Stimulated activated CD4-positive, alpha-beta T cell treated with anti-CD3 and anti-CD28 coated beads, Interleukin-12 subunit alpha, Interleukin-12 subunit beta, amount 100 ng/mL, for 4 hours (primary cell): ENCODE measurements at places on chromosomes 7 and 10.

- DNase-seq, result no peak
These were observed 957 bp upstream of the ANKRD2 start for GRCh38 chr10:97571622-97572021.

- DNase-seq, result no peak
These were observed 33.3 kb downstream of the DNAJB12 start for GRCh38 chr10:72321248-72322029.

DNA sequence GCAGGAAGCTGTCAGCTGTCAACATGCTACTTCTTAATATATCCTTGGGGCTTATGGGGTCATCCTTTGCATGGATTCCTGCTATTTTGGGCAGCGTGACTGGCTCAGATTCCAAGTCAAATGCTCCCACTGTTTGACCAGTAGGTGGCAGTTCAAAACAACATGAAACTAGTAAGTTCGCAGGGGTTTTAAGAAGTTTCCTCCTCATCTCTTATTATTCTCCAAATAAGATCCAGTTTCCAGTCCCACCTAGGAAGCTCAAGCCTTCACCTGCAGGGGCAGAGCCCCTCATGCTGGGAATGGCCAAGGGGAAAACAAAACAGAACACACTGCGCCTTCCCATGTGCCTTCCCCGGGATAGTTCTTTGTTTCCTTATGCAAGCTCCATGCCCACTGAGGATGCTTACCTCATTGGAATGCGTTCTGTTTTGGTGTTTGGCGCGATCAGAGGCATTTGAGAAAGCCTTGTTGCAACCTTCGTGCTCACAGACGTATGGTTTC lies 259.8 kb downstream of the GLI3 start:
- DNase-seq, result no peak

GRCh38 chr10:73591935-73592699 lies 975 bp upstream of the USP54 start:
- DNase-seq, result no peak

DNA sequence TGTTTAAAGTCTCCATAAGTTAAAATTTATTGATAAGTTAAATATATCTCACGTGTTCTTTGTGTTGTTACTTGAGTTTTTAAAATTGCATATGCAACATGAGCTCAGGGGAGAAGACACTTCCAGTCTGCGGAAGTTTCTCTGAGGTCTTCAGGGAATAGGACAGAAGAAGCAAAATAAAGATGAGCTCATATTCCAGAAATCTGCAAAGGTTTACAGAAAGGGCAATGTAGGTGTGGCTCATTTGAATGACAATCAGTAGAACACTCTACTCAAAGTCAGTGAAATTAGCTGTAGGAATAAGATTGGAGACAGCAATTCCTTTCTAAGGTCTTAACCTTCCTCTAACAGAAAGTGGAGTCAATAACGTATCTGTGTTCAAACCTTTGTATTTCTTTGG lies 53.7 kb downstream of the CACNA2D1 start:
- no peak for DNase-seq

- DNase-seq, result no peak
These were observed 3.5 kb upstream of the FRAT2 start for GRCh38 chr10:97338041-97338440.

DNA sequence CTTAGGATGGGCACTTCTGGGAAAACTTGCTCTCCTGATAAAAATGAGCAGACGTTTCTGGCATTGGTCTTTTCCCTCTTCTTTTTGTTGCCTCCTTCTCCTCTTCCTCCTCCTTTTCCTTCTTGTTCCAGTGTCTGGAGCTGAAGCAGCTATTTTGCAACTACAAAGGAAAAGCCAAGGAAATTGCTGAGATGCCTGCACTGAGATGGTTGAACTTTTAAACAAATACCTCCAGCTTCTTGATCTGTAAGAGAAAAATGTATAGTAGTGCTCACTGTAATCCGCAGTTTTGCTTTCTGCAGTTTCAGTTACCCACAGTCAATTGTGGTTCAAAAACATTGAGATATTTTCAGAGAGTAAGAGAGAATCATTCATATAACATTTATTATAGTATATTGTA lies 7.5 kb upstream of the SND1 start:
- DNase-seq, result no peak

DNA sequence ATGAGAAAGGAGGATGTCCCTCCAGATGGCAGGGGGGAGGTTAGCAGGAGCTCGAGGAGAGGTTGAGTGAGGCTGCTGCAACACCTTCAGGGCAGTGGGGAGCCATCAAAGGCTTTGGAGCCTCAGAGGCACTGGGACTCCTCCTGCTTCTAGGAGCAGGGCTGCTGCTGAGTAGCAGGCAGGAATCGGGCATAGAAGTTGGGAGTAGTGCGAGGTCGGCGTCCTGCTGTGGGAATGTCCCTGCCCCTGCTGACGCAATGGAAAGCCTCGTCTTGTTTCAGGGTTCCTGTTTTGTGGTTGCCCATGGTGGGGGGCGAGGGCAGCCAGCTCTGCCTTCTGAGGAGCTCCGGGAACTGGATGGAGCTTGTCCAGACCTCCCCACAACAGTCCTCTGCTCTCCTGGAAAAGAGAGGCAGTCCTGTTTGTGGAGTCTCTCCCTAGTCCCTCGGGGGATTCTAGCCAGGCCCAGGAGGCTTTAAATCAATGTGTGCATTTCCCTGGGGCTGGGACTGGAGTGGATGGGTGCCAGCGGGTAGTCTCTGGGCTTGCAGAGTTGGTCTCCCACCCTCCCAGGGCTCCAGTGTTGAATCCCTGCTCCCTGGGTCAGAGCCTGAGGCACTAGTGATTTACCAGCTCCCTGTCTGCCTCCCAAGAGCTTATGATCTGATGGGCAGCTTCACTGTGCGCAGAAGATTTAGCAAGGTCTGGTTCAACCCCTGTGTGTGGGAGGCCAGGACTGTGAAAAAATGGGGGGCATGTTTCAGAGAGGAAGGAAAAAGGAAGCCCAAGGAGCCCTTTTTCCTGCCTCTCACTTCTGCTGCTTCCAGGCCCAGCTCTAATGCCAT lies 98.7 kb upstream of the PPIF start:
- no peak for DNase-seq

DNA sequence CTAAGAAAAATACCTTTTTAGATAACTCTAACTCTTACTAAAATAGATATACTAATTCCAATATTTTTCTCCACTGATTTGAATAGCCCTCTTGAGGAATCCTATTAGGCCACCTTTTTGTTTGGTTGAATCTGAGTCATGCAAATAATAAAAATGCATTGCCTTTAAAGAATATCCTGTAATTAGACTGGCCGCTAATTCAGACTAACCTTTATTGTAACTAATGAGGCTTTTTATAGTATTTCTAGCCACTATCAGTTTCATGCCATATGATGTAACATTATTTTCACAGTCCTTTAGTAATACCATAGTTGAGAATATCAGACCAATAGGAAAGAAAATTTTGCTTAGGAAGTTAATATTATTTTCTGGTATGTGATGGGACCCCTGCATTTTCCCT lies 90.1 kb downstream of the CREB5 start:
- DNase-seq, result no peak

- no peak for DNase-seq
These were observed 241.6 kb upstream of the TCERG1L start for GRCh38 chr10:131553121-131553520.

- no peak for DNase-seq
These were observed 89.0 kb downstream of the AASS start for GRCh38 chr7:122055073-122055472.

- DNase-seq, result no peak
These were observed 186.8 kb downstream of the WDR37 start for GRCh38 chr10:1242975-1243374.

- DNase-seq, result no peak
These were observed 119.2 kb downstream of the NEURL1 start for GRCh38 chr10:103612462-103613365.

GRCh38 chr10:28391283-28391682 lies 88.4 kb upstream of the MPP7 start:
- no peak for DNase-seq

DNA sequence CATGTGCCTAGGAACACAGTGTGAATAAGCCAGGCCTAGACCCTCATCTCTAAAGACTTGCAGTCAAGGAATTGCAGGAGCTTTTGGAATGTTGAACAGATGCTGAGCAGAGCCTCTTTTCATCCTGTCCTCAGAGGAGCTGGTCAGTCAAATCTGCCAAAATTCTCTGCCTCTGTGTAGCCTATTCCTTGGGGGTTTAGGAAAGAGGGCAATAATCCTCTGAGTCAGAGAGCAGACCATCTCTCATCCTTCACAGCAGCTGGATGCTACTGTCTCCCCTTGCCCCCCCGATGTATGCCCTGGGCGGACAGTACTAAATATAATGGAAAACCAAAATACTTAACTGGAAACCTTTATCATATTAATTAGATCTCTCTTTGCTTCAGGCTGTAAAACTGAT lies 52.6 kb downstream of the BICC1 start:
- no peak for DNase-seq

GRCh38 chr7:122676466-122676865 lies 22.5 kb downstream of the RNF133 start:
- DNase-seq, result no peak
